IPS DF 6.9 (cell line): ENCODE measurements at places on chromosomes 6 and 20.

DNA sequence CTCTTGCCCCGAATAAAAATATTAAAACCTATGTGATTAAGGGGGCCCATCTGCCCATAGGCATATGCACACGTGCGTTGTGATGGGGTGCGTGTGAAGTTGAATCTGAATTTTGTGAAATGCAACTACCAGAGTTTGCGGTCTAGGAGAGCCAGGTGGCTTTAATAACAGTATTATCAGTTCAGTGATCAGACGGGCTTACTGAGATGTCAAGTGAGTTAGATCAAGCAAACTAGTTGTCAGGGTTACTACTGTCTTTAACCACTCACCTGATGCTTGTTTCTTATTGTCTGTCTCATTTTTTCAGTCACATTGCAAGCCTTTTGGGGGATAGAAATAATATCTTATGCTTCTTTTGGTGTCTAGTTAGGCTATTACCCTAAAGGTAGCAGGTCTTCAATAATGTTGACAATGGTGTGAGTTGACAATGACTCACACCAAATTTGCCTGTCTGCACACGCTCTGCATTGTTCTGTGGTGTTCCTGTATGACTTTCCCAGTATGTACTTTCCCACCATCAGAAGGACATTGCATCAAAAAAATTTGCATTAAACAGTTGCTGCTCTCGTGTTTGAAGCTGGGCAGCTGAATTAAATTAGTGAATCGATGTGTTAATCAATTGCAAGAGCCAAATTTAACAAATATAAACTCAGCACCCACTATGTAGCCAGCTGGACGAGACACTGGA is 103.1 kb upstream of the NAA20 start:
- DNase-seq: no peak

DNA sequence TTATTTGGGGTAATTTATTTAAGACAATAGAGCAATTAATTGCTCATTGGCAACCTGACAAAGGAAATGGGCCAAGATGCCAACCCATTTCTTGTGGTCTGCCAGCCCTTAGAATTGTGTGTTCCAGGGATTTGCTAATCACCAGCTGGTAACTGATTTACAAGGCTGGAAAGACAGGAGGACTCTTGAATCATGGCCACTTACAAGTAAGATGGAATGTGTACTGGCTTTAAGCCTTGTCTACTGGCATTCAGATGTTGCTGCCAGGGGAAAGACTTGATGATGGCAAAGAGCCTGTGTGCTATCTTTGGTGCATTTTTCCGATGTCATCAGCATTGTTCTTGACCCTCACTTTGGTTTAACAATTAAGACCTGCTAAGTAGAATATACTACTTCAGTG is 91.0 kb downstream of the BCKDHB start:
- DNase-seq: no peak

DNA sequence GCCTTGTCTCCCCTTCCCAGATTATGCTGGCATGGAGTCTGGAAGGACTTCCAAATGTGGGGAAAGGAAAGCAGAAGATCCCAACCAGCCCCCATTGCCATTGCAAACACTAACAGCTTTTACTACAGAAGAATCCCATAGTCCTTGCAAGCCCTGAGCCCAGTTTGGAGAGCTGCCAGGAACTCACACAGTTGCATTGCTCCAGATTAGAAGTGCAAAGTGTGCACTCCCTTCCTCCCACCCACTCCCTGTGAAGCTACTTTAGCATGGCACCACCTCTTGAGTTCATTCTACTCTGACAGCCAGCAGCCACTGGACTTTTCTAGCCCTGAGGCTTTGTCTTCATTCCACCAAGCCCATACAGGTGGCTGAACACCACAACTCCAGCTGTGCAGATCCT is 67.6 kb downstream of the SLC22A2 start:
- no peak for DNase-seq

DNA sequence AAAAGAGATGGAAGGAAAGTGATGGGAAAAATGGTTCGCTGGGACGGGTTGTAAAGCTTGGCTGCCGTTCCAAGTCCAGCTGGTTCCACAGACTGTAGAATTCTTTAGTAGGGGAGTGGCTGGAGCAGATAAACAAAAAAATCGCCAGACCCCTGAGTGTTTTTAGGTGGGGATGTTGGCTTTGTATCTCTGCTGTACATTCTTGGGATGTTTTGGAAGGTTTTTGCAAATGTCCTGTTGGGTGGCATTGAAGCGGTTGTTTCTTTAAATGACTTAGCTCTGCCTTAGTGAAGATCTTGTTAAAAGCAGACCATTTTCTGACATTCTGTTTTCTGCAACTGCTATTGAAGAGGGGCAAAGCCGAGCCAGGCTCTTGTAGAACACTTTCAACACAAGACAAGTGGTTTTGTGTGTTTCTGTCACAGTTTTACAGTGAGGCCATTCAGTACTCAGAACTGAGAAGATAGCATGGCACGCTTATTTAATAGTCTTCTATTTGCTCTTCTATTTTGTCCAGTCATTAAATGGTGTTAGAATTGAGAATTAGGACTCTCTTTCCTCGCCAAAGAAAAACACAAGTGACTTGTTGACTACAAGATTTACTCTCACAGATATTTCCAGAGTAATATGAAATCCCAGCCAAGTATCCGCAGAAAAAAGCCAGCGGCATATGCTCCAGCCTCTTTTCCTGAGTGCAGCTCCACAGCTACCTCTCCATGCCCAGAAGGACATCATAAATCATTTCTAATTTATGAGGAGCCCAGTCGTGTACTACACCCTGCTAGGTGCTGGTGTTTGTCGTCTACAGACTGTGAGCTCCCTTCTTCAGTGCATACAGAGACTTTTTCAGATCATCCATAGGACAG is 65.8 kb downstream of the PHACTR2 start:
- DNase-seq: no peak

- no peak for DNase-seq
Measured at GRCh38 chr6:107495196-107495643, 5.3 kb downstream of the SOBP start.
